ENCODE measurements at places on chromosomes 4 and X.

GRCh38 chrX:55452833-55453124, 852 bp downstream of the MAGEH1 start:
- DNase-seq = no peak

GRCh38 chr4:38710053-38710452, 46.1 kb downstream of the KLF3 start:
- DNase-seq = no peak

GRCh38 chr4:80471756-80472155, 136.2 kb downstream of the CFAP299 start:
- no peak for DNase-seq

- DNase-seq = no peak
Measured at GRCh38 chrX:146755214-146755613, 54.4 kb upstream of the CXorf51B start.

GRCh38 chr4:94741304-94741703, 16.5 kb upstream of the BMPR1B start:
- no peak for DNase-seq
